ENCODE measurements at places on chromosomes 1 and 21.
A peak's percentile ranks its signal among the peaks of the same experiment; 100 is the strongest.

- DNase-seq = no peak
These were observed 1.8 kb upstream of the LAMTOR5 start for GRCh38 chr1:110409316-110409715.

GRCh38 chr1:2230781-2231531 is 2.8 kb downstream of the SKI start:
- DNase-seq = peak; percentile 43

GRCh38 chr1:110643879-110644472 is 30.8 kb downstream of the KCNA3 start:
- peak; percentile 31 for DNase-seq

- DNase-seq = no peak
These were observed 259.1 kb downstream of the KAZN start for GRCh38 chr1:14857436-14858195.

DNA sequence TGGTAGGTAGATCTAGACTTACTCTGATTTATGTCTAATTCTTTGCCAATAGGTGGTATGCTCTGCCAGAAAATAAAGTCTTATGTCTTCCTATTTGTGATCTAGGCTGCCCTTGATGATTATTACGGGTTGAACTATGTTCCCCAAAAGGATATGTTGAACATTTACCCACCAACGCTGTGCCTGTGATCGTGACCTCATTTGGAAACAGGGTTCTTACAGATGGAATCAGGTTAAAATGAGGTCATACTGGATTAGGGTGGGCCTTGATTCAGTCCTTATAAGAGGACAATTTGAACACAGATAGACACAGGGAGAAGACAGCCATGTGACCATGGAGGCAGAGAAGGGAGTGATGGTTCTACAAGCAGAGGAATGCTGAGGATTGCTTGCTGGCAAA is 95.1 kb upstream of the BCAR3 start:
- no peak for DNase-seq

- DNase-seq = no peak
These were observed 2.6 kb upstream of the PDC start for GRCh38 chr1:186463511-186463910.

- DNase-seq = peak; percentile 49
These were observed 546 bp downstream of the POU2F1 start for GRCh38 chr1:167221126-167221737.

GRCh38 chr1:118659646-118660045 is 328.5 kb downstream of the TBX15 start:
- DNase-seq = no peak

DNA sequence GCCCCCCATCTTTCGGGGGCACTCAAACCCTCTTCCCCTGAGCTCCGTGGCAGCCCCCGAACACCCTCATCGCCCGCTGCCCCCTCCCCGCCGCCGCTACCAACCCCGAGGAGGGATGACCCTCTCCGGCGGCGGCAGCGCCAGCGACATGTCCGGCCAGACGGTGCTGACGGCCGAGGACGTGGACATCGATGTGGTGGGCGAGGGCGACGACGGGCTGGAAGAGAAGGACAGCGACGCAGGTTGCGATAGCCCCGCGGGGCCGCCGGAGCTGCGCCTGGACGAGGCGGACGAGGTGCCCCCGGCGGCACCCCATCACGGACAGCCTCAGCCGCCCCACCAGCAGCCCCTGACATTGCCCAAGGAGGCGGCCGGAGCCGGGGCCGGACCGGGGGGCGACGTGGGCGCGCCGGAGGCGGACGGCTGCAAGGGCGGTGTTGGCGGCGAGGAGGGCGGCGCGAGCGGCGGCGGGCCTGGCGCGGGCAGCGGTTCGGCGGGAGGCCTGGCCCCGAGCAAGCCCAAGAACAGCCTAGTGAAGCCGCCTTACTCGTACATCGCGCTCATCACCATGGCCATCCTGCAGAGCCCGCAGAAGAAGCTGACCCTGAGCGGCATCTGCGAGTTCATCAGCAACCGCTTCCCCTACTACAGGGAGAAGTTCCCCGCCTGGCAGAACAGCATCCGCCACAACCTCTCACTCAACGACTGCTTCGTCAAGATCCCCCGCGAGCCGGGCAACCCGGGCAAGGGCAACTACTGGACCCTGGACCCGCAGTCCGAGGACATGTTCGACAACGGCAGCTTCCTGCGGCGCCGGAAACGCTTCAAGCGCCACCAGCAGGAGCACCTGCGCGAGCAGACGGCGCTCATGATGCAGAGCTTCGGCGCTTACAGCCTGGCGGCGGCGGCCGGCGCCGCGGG is 837 bp downstream of the FOXD3 start:
- peak; percentile 46 for DNase-seq

DNA sequence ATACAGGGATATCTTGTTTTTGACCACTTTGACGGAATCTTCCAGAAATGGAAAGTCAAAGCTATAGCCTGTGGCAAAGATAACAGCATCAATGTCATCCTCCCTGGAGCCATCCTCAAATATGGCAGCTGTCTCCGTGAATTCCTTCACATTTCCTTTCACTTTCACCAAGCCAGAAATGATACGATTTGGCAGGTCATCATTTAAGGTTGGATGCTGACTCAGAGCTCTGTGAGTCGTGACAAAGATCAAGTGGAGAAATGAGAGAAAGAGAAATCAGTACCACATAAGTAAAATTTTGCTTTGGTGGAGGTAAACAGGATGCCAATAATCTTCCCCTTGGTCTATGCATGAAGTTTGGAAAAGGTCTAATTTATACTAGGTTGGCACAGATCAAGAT is 23.9 kb downstream of the FMO5 start:
- DNase-seq = no peak

DNA sequence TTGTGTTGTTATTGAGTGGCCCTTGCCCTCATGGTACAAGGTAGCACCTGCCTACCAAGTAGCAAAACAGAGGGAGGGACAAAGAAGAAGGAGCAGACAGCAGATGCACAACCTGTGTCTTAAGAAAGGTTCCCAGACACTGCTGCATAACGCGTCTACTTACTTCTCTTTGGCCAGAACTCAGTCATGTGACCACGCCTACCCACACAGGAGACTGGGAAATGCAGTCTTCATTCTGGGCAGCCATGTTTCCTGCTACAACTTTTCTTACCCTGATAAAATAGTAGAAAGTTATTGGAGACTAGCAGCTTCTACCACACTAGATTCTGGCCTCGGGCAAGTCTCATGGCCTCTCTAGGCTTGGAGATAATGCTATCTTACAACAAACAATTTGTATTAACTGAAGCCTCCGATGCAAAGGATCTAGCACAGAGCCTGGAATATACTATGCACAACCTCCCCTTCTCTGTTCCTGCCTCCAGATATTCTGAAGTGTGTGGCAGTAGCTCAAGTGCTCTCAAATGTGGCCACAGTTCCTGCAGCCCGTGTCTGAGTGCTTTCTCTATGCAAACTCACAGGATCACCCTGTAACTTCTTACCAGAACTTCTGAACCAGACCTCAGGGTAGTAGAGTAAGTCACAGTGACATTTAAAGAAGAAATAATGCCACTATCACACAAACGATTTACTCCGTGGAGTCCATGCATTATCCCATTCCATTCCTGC is 34.1 kb upstream of the BTG2 start:
- DNase-seq = peak; percentile 53

GRCh38 chr1:151942882-151943281 is 33.6 kb upstream of the THEM4 start:
- no peak for DNase-seq

DNA sequence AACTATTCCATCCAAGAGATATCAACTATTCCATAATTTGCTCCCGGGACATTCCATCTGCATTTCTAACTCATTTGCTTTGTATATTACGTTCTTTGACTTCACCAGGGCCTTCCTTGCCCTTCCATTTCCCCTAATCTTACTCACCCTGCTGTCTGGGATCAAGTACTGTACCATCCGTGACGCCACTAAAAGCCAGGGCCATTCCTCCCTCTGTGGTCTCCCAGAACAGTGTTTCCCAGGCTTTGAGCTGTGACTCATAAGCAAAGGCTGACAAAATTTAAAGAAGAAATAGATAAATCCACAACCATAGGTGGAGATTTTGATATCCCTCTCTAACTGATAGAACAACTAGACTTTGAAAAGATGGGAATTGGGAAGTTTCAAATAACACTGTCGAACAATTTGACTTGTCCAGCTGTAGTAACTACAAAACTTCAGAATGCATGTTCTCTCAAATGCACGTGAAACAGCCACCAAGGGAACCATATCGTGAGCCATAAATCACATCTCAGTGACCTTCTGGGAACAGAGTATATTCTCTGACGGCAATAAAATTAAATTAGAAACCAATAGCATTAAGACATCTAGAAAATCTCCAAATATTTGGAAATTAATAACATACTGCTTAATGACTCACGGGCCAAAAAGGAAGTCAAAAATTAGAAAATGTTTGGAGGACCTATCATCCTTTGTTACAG is 501.0 kb downstream of the SETD4 start:
- DNase-seq = no peak

GRCh38 chr1:63859480-63860275 is 85.9 kb downstream of the ROR1 start:
- DNase-seq = no peak

DNA sequence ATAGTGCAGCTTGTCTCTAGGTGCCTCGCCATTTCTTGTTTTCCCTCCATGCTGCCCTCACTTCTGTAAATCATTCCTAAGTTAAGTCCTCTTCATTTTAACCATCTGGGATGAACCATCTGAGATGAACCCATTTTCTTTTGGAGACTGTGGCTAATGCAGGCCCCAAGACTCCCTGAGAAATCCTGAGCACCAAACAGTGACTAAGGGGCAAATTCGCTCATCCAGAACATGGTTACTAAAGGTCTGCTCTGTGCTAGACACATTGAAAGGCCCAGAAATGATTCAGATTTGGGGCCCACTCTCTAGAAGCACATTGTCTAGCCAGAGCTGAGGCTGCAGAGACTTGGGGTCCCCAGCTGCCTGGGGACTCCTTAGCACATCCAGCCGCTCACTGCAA is 151.9 kb upstream of the CTTNBP2NL start:
- DNase-seq = no peak

GRCh38 chr1:157380523-157380922 is 171.8 kb downstream of the FCRL5 start:
- no peak for DNase-seq

DNA sequence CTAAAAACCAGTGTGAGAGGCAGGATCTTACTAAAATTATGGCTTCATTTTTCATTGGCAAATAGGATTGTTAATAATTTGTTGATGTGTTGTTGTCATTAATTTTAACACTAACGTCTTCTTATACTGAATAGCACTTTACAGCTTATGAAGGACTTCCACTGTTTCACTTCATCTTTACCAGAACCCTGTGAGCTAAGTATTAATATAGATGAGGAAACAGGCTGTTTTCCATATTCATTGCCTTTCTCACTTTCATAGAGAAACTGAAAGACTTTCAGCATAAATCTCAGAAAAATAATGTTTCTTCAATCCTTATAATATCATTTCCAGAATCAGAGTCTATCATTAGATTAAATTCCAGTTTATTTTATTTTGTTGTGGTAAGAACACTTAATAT is 8.5 kb downstream of the MAP10 start:
- no peak for DNase-seq

GRCh38 chr1:42035205-42035829 is 116.6 kb upstream of the HIVEP3 start:
- no peak for DNase-seq

DNA sequence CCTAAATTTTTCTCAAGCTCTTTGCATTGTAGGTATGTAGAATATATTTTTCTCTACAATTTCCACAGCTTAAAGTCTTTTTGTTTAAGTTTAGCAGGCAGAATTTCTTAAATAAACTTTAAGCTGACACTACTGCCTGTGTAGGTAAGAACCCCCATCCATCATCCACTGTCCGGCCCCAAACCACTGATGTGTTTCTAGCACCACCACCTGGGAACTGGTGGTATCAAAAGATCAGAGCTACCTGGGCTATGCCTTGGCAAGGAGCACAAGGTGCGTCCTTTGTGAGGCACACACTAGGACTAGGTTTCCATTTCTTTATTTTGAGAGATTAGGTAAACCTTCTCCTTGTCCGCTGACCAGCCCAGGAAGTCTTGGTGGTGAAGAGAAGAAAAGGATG is 10.5 kb upstream of the LELP1 start:
- DNase-seq = no peak

GRCh38 chr1:235946571-235946981 is 79.9 kb upstream of the LYST start:
- DNase-seq = no peak

GRCh38 chr1:240030236-240030635 is 61.4 kb upstream of the FMN2 start:
- no peak for DNase-seq

- DNase-seq = no peak
These were observed 685.3 kb upstream of the CHRM3 start for GRCh38 chr1:238701024-238701423.

DNA sequence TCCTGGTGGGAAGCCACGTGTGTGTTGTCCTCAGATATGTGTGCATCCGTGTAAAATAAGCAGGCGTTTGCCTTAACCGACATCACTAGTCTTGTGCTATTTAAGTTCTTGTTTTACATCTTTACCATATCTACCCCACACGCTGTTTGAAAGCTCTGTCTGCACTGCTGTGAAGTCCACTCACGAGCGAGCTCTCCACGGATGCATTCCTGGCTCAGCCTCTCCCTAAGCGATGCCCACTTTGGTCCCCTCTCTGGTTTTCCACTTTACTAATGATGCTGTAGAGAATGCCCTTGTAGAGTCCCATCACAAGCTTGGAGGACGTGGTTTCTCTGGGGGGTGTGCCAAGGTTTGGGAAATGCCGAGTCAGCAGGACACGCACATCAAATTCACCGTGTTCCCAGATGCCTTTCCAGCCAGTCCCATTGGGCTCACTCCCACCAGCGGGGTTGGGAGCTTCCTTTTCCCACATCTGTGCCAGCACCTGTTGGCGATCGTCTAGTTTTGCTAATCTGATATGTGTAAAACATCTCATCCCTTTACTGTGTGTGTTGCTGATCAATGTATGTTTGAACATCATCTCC is 43.8 kb downstream of the ACTL8 start:
- DNase-seq = no peak

GRCh38 chr1:24125456-24125855 is 13.5 kb upstream of the MYOM3 start:
- DNase-seq = no peak
